ENCODE measurements at places on chromosomes 12 and 14.

GRCh38 chr12:107359382-107359781, 266.0 kb upstream of the CRY1 start:
- no peak for DNase-seq

- no peak for DNase-seq
Observed at GRCh38 chr12:113247123-113248050, 26.1 kb downstream of the TPCN1 start.

GRCh38 chr14:95235767-95236166, 78.4 kb upstream of the DICER1 start:
- no peak for DNase-seq

DNA sequence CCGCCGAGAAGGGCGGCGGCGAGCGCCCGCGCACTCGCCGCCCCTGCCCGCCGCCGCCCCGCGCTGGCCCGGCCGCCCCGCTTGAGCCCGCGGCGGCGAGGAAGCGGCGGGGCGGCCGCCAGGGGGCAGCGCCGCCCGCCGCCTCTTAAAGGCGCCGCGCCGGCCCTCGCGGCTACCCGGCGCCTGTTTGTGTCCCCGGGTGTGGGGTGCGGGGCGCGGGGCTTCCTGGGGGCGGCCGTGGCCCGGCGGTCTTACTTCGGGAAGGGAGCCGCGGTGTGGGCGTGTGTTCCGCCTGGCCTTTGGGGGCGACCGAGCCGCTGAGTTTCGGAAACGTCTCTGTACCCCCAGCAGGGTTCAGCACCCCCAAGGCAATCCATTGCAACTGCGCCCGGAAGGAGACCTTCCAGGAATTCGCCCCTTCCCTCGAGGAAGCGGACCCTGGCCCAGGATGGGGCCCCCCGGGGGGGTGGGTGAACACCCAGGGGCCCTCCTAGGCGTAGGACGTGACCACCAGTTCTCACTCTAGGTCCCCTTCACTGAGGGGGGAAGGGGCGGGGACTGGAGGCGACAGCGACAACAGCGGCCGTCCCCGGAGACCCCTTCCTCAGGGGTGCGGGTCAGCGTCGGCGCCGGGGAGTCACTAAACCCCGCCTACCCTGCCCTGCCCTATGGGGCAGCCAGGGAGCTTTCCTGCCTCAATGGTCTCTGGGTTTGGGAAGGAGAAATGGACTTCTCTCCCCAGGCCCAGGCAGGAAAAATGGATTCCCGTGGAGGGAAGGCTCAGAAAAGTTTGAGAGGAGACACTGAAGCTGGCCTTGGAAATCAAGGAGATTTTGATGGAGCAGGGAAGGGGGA, at the start of gene ITPK1:
TSS of gene ITPK1 (minus strand) at position 105 of the 855 bp plus-strand sequence. CDS start 762 bp downstream, outside the sequence.
- DNase-seq: peak; percentile 42

DNA sequence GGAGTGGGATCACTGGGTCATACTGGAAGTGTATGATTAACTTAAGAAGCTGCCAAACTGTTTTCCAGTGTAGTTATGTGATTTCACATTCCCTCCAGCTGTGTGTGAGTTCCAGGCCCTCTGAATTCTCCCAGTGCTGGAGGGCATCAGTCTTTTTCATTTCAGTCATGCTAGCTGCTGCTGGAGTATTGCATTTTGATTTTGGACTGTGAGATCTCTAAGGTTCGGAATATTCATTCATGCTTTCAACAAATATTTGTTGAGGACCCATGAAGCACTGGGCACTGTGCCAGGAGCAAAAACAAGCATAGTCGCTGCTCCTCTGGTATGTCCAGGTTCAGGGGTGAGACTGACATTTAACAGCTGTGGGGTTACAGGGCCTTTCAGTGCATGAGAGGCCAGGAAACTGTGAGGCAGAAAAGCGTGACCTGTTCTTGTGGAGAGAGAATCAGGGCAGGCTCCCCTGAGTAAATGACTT, 133.2 kb downstream of the SCARB1 start:
- DNase-seq: no peak

GRCh38 chr12:7116196-7116595, 7.2 kb upstream of the C1RL start:
- no peak for DNase-seq

- no peak for DNase-seq
Observed at GRCh38 chr14:75848167-75848913, 133.5 kb downstream of the TGFB3 start.

- no peak for DNase-seq
Observed at GRCh38 chr12:77251799-77252198, 186.4 kb upstream of the E2F7 start.

- DNase-seq: no peak
Observed at GRCh38 chr12:64525461-64526160, 73.7 kb downstream of the TBK1 start.

DNA sequence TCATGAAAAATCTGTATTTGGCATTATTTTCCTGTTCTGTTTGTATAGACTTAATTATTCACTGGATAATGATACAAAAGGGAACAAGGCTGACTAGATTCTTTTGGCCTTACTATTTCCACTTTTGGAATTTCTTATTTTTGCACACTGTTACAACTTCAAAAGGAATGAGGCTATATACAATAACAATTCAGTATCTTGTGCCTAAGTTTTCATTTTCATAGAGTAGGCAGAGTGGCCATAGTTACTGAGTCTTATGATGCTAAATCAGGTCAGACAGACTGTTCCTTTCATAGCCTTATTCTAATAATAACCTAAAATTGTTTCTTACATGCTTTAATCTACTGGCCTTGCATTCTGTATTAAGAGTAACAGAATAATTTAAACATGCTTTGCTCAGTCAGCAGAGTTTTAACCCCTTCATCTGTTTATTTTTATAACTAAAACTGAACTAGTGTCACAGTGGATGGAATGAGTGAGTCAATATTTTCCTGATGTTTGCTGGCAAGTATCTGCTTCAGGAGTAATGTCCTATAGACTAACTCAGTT, 10.5 kb downstream of the TTC8 start:
- DNase-seq: no peak

GRCh38 chr12:67426067-67426466, 156.9 kb downstream of the CAND1 start:
- no peak for DNase-seq

- DNase-seq: no peak
Observed at GRCh38 chr14:101102875-101103274, 199.4 kb upstream of the RTL1 start.

- DNase-seq: no peak
Observed at GRCh38 chr12:77953528-77954205, 123.0 kb downstream of the NAV3 start.

- DNase-seq: no peak
Observed at GRCh38 chr14:104845033-104845666, 19.9 kb upstream of the CEP170B start.

DNA sequence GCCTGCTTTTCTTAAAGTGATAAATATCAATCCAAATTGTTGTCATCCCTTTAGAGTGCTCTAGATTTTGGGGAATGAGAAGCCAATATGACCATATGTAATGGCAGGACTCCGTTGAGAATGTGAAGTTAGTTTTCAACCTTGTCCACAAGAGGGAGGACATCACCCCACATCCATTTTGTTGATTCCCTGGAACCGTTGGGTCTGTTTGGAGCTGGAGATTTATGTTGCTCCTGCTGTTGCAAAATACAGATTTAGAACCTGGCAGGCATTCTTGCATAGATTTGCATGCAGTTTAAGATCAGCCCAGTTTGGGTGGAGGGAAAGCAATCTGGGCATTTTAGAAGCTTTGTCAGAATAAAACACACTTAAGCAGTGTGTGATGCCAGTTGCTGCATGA, 620.1 kb downstream of the NRXN3 start:
- no peak for DNase-seq

DNA sequence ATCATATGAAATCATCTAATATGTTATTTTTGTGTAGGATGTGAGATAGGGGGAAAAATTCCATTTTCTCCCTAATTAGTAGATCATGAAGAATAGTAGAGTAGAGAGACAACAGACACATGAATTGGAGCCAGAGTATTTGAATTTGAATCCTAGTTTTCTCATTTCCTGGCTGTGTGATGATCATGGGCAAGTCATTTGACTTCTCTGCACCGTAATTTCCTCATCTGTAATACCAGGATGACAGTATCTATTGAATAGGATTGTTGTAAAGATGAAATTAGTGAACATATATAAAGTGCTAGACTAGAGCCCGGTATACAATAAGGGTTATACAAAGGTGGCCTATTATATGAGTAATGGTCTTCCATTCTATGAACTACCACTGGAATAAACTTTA, 32.2 kb upstream of the PLXNC1 start:
- no peak for DNase-seq

Measured in stimulated activated CD8-positive, alpha-beta memory T cell treated with anti-CD3 and anti-CD28 coated beads, Interleukin-12 subunit alpha, Interleukin-12 subunit beta, amount 100 ng/mL, for 4 hours (primary cell).